ENCODE measurements at places on chromosomes 2 and 18.

DNA sequence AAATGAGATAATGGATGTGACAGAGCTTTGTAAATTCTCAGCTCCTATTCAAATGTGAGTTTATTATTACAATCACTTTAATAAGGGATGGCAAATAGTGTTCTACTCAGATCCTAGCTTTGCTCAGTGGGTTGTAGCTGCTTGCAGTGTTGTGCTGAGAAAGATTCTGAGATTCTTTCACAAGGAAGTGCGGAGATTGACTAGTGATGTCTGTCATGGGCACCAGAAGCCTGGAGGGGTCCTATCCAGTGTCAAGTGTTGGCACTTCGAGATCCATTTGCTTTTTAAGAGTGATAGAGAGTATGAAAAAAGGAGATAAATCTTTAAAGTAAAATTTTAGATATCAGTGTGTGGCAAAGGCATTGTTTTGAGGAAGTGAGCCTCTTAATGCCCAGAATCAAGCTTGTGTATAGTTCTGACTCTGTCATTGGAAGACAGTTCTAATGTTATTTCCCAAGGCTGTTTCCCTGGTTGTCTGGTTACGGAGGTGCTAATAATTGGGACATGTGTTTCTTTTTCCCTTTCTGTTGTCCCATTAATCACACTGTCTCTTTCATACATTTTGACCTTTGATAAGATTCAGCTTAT, 181.7 kb upstream of the SPRED2 start:
- no peak for DNase-seq

DNA sequence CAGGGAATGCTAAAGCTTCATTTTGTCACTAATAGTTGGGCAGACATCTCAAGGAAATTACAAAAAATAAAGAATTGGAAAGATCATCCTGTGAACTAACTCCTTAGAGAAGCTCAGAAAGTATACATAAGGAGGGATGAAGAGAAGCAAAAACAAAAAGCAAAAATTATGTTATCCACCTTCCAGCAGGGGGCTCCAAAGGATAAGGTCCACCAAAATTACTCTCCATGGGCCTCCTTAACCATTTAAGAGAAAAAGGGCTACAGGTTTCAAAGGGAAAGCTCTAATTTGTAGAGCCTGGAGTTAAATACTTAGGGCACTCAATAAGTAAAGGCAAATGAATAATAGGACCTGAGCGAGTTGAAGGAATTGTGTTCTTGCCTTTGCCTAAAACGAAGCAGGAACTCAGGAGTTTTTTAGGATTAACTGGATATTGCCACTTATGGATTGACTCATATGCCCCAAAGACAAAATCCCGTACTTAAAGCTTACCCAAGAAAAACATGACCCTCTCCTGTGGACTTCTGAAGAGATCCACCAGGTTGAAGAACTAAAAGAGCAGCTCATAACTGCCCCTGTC, 1167.9 kb downstream of the DSC3 start:
- no peak for DNase-seq

GRCh38 chr2:149768320-149768799, 180.8 kb upstream of the MMADHC start:
- DNase-seq: no peak

DNA sequence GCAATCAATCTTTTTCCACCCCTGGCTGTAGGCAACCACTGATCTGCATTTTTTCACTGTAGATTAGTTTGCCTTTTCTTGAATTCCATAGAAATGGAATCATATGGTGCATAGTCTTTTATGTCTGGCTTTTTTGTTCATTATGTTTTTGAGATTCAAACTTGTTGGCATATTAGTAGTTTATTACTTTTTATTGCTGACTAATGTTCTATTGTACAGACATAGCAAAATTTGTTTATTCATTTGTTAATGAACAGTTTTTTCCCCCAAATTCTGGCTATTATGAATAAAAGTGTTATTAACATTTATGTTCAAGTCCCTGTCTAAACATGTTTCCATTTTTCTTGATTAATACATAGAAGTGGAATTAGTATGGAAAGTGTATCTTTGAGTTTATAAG, 21.4 kb upstream of the WDSUB1 start:
- DNase-seq: no peak

DNA sequence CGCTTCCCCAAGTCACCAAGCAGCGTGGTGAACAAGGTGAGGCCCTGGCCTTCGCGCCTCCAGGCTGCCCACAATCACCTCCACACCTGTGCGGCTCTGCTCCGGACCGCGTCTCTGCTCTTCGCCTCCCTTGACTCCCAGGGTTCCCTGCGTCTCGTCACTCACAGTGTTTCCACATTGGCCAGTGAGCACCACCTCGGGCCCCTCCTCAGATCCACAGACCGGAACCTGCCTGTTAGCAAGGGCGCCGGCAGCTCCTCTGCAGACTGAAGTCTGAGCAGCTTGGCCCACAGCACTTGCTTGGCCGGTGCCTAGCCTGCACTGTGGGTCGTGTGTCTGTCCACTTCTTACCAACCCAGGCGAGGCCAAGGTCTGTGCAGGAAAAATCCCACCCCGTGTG, 155.3 kb upstream of the ALKAL2 start:
- no peak for DNase-seq

GRCh38 chr2:174078275-174078674, 113.1 kb upstream of the SP3 start:
- DNase-seq: no peak

- DNase-seq: no peak
Observed at GRCh38 chr18:44924785-44925499, 244.3 kb downstream of the SETBP1 start.

DNA sequence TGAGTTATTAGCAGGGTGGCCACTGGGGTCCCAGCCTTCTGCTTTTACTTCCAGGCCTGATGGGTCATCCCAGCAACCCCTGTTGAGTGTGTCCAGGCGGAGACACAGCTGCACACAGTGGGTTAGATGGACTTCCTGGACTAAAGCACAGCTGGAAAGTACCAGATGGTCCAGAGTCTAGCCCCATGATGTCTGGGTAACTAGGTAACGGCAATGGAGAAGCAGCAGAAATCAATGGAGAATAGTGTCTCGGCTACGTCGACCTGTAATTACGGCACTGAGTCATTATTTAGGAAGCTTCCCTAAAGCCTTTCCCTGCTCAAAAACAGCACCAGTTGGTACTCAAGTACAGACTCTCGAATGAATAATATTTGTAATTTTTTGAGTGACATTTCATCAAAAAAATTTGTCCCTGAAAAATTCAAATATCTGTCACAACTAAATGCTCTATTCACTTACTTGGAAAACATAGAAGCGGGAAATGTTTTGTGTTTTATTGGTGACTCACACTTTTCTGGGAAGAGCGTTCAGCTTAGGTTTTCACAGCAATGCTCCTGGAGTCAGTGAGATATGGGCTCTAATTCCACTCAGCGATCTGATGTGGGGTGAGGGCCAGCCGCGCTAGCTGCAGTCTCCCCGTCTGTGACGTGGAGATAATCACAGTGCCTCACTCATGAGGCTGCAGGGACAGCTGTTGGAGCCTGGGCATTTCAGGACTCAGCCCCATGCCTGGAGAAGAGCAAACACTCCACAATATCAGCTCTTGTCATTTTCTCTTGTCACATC, 16.2 kb upstream of the ARL4C start:
- DNase-seq: no peak

DNA sequence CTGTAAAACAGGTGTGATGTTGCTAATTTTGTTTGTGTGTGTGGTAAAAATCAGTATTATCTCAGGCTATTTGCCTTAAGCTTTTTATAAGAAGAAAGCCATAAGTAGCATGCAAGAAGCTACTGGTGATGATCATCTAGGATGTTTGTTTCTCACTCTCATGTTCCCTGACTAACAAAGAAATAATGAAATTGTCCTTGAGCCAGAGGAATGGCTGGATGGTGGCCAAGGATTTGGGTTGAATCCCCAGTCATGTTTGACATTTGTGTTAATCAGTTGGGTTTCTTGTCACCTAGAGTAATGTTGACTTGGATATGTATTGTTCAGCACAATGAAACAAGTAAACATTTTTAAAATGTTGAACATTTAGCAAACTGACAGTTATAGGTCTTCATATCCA, 496.8 kb upstream of the ZEB2 start:
- DNase-seq: no peak

GRCh38 chr2:64779117-64779690, 125.5 kb upstream of the SERTAD2 start:
- no peak for DNase-seq

- DNase-seq: no peak
Observed at GRCh38 chr2:71559080-71559827, 105.9 kb downstream of the DYSF start.

DNA sequence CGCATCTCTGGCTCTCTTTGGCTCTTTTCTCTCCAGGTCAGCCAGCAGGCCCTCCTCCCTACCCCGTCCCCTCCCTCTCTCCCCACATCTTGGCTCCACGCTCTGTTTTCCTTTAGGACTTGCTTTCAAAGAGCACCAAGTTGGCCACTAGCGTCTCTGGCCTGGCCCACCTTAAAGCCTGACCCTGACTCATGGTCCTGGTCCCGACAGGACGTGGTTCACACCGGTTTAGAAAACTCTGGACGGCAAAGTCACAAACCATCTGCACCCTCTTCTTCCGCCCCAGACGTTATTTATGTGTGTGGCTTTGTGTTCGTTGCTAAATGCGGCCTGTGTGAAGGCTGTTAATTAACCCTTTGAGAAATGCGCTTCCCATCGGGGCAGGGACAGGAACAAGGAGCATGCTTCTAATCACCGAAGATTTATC, 169.0 kb upstream of the HAAO start:
- DNase-seq: no peak

GRCh38 chr2:184646593-184646992, 48.3 kb downstream of the ZNF804A start:
- no peak for DNase-seq

GRCh38 chr18:22349966-22350365, 67.7 kb downstream of the CTAGE1 start:
- DNase-seq: no peak

DNA sequence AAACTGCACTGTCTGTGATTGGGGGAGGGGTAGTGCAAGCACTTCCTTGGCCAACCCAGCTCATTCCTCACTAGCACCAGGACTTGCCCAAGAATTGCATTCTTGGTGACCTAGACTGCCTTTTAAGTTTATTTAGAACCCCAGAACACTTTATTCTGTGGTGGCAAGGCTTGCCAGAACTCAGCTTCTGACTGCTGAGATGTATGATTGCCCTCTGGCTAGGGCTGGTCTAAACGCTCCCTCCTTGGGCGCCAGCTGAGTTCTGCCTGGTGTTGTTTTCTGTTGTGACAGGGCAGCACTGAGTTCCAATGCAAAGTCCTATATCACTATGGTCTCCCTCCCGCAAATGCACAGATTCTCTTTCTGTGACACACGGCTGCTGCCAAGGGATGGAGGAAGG, 247.7 kb downstream of the ZNF385B start:
- DNase-seq: no peak
